ENCODE measurements at places on chromosomes 5 and 9.

- DNase-seq: no peak
Observed at GRCh38 chr5:170538696-170539586, 35.1 kb downstream of the KCNIP1 start.

GRCh38 chr9:88741335-88741734, 206.4 kb downstream of the NXNL2 start:
- DNase-seq: peak; percentile 14

- DNase-seq: no peak
Observed at GRCh38 chr9:91560301-91560700, 136.7 kb upstream of the NFIL3 start.

GRCh38 chr5:179430193-179431175, 85.2 kb upstream of the ADAMTS2 start:
- DNase-seq: no peak

DNA sequence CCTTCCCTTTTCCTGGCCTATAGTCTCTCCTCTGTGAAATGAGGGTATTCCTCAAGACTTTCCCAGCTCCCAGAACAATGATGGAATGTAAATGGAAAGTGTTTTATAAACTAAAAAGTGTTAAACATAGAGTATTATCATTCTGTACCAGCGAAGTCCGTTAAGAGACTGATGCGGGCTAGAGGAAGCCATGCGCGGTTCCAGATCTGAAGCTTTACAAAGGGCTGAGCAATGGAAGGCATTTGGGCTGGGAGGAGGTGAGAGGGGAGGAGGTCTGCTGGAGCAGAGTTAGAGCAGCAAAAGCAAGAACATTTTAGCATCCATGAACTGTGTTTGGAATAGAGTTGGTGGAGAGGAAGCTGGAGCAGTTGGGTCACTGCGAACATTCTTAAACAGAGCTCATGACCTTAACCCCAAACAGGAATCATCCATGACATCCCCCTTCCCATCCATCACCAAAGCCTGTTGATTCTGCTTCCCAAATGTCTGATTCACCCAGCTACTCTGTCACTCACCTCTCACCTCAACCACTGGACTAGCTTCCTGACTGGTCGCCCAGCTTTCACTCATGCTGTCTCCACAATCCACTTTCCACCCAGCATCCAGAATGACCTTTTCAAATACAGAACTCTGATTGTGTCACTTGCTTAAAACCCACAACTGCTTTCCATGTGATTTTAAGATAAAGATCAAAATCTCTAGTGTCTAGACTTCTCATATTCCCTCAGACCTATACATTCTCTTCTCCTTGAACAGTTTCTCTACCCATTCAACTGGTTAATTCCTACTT, 37.1 kb downstream of the CDK5RAP2 start:
- no peak for DNase-seq

All from GM20000 (cell line).